ENCODE measurements at places on chromosomes 2 and 18.

GRCh38 chr2:223270548-223270947 lies 218.6 kb downstream of the KCNE4 start:
- no peak for DNase-seq

GRCh38 chr2:14684516-14684915 lies 52.0 kb downstream of the LRATD1 start:
- no peak for DNase-seq

GRCh38 chr2:120218181-120218580 lies 5.0 kb downstream of the TMEM185B start:
- DNase-seq, result no peak

- no peak for DNase-seq
Measured at GRCh38 chr2:49940626-49941025, 786.3 kb upstream of the FSHR start.

DNA sequence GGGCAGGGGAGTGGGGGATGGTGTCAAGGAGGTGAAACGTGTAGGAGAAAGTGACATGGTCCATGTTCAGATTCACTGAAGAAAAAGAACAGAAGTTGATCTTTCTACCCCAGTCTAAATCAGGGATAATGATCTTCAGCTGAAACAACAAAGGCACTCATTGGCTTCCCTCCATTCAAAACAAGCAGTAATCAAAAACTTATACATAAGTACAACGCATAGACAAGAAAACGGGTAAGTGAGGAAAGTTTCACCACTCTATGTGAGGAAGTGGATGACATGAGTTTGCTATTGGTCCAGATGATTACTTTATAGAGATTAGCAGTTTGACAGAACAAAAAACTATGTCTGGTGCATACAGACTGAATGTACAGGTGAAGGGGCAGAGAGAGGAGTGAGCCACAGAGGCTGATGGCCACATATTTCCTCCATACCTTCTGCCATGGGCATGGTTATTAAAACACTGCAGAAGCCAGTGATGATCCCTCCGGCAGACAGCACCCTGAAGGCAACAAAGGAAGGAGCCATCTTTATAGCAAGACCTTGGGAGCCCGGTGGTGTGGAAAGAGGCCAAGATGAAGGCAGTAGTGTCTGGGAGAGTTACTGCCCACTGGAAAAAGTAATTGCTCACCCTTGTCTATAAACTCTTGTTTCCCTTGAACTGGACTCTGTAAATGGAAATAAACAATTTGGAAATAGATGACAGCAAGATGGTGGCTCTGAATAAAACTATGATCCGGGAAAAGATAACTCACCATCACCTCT lies 57.7 kb downstream of the SLC25A12 start:
- DNase-seq, result no peak

GRCh38 chr2:113173542-113174375 lies at the start of gene PSD4:
TSS of gene PSD4 (plus strand) at chr2:113173971. CDS start at chr2:113182457, 8,486 bp downstream.
- DNase-seq, result peak; percentile 82

DNA sequence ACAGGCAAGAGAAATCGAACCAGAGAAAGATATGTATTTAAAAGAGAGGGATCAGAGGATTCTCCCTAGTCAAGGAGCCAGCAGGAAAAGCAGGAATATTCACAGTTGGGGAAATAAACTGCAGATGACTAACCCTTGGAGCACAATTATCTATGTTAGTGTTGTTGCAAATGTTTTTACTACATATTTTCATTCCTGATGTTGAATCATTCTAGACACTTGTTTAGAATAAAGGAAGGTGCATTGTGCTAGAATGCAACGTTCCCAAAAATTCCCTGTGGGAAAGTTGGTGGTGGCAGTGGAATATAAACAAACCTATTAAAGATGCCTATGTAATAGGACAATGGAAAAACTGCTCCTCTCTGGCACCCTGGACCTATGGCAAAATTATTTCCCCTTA lies 63.3 kb downstream of the DTNA start:
- no peak for DNase-seq

DNA sequence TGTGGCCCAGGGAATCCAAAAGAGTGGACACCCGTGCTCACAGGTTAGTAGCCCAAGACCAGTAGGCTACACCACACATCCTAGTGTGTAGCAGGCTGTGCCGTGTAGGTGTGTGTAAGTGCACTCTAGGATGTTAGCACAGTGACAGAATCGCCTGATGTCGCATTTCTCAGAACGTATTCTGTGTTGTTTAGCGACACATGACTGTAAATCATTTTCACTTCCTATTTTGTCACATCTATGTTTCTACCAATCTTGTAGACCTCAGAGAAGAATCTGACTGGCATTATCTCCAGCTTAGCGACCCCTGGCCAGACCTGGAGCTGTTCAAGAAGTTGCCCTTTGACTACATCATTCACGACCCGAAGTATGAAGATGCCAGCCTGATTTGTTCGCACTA lies 45.1 kb downstream of the NTSR2 start:
- DNase-seq, result no peak

DNA sequence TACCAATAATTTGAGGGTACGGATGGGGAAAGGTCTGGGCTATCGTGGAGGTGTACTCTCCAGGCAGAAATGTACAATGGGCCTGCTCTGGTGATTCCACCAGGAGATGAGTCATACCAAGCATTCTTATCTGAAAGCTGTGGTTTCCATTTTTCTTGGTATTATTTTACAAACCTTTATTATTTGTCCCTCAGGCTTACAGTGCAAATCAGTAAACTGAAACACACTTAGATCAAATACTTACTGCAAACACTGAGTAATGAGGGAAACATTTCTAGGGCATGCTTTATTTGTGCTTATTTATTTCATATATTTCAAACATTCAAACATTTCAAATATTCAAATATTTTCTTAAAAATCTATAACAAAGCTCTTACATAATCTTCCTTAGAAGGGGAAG lies 319.8 kb downstream of the RND3 start:
- DNase-seq, result no peak

DNA sequence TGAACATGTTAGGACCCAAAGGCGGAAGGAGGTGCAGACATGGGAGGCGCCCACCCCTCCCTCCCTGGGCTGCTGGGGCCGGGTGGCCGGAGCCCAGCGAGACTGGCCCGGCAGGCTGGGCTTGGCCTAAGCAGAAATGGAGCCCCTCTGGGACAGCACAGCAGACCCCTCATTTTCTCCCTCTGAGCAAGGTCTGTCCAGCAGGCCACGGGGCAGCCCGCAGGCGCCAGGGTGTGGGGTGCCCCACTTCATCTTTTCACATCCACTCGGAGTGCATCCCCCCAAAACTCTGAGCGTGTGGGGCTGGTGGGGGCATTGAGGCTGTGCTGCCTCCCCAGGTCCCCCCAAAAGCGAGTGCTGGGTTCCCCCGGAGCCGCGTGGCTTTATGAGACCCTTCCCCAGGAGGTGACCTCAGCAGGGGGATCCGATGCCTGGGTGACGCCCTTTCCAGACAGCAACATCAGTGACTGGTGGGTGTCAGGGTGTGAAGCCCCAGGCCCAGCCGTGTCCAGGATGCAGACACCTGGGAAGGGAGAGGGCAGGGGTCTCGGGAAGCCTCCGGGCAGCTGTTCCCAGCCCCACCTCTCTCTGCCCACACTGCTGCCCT lies 36.7 kb upstream of the GPC1 start:
- DNase-seq, result peak; percentile 18

DNA sequence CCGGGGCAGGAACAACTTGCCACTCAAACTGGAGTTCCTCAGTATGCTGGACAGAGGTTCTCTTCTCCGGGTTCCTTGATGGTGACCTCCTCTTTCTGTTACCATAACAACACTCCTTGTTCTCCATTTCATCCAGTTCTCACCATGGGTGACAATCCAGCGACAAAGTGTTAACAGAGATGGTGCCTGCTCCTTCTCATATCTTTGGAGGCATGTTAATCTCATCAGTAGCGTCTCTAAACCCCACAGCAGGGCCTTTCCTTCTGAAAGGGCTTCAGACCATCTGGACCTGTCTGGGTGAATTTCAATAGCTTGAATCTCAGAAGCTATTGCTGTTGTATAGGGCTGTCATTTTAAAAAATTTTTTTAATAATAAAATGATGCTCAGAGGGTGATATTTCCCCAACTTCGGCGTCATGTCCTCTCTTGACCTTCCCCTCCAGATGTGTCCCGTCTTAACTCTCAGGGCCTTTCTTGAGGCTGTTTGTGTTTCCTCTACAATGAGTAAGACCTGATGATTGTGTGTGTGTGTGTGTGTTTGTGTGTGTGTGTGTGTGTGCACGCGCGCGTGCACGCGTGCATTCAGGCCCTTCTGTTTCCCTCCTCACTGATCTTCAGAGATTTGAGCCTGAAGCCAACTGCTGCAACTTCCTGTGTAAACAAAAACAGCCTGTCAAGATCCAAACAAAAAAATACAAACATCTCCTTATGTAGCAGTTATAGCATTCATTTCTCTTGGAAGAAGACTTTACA lies 24.3 kb upstream of the CETN1 start:
- DNase-seq, result no peak

GRCh38 chr2:88095022-88095421 lies 27.4 kb downstream of the SMYD1 start:
- DNase-seq, result no peak

DNA sequence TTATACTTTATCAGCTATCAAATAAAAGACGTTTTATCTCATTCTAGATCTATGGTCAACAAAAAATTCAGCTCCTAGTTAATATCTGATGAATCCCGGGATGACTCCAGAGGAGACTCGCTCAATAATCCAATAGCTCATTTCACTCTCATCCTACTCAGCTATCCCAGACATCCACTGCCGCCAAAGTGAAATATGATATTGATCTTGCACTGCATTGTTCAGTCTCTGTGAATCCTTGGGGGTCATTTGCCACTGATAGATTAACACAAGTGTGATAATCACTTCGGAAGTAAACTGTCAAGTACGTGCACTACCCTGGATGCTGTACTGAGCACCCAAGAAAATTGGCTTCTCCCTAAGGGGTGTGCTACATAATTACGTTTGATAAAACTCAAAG lies 249.1 kb downstream of the SUCLG1 start:
- no peak for DNase-seq

DNA sequence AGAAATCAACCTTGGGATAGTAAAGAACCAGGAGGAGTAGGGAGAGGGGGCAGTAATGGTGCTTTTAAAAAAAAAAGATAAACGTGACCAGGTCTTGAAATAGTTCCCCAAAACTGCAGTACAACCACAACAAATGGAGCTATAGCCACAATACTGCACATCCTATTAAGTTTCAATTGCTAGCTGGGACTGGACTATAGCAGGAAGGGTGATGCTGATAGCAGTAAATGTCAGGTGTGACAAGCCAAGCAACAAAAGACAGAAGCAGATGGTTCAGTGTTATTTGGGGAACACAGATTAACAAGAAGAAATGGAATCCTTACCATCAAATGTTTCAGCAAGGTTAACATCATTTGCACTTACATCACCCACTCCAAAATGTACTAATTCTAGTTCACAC lies 10.1 kb downstream of the RPS27A start:
- no peak for DNase-seq

DNA sequence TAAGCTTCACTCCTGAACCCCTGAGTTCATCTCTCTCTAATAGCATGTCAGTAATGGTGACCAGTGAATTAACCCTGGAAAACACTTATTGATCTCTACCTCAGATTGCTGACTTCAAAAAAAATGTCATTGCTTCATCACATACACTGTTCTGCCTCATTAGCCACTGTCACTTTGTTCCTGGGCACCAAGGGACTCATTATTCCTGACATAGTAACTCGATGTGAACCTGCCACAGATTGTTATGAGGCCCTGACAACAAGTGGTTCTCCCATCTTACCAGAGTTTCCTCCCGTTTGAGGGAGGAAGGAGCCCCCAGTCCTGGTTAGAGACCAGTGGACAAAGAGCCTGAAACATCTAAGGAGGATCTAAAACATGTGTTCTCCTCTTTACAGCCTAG lies 403.3 kb upstream of the SMIM21 start:
- DNase-seq, result no peak

DNA sequence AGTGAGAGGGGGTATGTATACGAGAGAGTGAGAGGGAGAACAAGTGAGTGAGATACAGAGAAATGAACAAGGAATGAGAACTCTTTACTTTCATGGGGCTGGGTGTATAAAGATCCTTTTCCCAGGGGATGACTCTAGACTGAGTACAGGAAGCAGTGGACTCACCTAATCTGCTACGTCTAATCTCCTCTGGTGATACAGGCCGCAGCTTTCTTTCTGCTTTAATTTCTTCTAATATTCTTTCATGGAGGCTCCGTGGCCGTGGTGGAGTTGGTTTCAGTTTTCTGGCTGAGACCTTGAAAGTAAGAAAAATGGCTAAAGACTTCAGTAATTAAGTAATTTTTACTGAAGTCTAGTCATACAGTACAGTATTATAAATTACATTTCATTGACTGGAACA lies 85.2 kb downstream of the PRELID3A start:
- DNase-seq, result no peak

Measured in activated CD4-positive, CD25-positive, alpha-beta regulatory T cell treated with anti-CD3 and anti-CD28 coated beads, Interleukin-2, amount 50 U/mL, for 72 hours (primary cell).